ENCODE measurements at places on chromosomes 13 and 19. TPM values are rescaled to one million over a fixed set of nuclear protein-coding genes. Genes with fewer than 3 reads are reported as not detected.

The LAIR2 gene
- total RNA-seq, result not detected

GRCh38 chr13:51612867-51613266, 28.6 kb downstream of the WDFY2 start:
- no peak for DNase-seq

DNA sequence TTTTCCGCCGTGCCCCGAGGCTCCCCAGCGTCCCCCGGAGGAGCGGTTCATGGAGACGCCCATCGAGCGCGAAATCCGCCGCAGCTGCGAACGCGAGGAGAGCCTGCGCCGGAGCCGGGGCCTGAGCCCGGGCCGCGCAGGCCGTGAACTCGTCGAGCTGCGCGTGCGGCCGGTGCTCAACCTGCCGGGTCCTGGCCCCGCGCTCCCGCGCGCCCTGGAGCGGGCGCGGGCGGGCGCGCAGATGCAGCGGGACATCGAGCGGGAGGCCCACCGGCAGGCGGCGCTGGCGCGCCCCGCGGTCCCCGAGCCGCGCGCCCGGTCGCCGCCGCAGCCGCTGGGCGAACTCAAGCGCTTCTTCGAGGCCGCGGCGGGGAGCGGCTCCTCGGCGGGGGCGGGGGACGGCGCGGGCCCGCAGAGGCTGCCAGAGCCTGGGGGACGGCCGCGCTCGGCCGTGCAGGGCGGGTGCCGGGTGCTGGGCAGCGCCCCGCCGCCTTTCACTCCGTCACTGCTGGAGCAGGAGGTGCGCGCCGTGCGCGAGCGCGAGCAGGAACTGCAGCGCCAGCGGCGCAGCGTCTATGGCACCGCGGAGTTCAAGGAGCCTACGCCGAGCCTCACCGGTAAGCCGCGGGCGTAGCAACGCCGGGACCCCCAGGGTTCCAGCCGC, 807 bp downstream of the MISP3 start:
- DNase-seq, result no peak

- DNase-seq, result no peak
Observed at GRCh38 chr19:55638864-55639359, 1.9 kb upstream of the ZNF580 start.

DNA sequence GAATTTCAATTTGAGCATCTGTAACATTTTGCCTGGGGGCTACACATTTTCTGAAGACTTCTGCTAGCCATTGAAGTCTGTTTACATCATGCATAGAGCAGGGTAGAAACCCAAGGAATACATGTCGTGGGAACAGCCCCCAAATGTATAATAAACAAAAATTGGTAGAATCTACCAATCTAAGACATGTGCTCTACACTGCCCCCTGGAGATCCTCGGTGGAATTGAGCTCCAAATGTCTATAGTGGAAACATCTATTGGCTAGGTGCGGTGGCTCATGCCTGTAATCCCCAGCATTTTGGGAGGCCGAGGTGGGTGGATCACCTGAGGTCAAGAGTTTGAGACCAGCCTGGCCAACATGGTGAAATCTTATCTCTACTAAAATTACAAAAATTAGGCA, 57.3 kb downstream of the MBD3L2B start:
- no peak for DNase-seq
